Fibroblast of skin of right quadriceps (primary cell): ENCODE measurements at places on chromosomes 6 and 20.
A peak's percentile ranks its signal among the peaks of the same experiment; 100 is the strongest.

GRCh38 chr6:127117979-127118297, 533 bp upstream of the RSPO3 start:
- DNase-seq = no peak

DNA sequence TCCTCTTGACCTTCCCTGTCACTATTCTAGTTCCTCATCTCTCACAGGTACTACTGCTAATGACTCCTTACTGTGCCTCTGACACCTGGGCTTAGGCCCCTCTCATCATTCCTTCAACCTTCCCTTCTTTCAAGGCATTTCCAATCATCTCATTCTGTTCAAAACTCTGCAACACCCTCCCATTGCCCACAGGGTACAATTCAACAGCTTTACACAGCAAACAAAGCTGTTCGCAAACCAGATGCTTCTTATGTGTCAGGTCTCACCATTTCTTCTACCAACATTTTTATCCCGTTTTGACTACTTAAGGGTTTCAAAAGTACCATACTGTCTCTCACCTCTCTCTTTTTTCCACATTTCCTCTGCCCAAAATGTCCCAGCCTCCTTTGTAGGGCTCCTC, 84.4 kb upstream of the ID4 start:
- no peak for DNase-seq

DNA sequence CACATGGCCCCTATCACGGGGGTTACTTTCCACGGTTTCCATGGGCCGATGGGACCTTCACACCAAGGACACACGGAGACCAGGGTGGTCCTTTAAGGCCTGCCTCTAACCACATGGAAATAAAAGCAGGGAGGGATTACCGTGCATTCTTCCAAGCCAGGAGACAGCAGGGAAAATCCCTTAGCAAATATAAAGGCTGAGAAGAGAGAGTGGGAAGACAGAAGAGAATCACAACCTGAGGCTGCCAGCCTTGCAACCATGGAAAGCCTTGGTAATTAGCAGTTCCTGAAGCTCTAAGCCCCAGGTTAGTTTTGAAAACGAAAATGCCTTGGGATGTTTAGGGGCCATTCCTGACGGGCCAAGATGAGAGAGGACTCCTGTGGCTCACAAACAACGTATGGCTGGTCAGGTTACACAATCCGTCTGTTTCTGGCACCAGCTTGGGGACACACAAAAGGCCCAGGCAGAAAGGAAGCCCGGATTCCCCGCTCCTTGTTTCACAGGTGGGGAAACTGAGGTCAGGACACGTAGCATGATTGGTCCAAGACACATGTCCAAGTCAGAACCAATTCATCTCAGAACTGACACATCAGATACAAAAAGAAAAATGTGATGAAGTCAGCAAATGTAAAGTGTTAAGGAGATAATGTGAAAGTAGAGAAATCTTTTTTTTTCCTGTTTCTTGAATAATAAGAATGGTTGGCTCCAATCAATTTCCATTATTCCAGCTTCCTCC, 2.8 kb downstream of the PREX1 start:
- no peak for DNase-seq

GRCh38 chr6:161890832-161891297, 617.0 kb upstream of the AGPAT4 start:
- no peak for DNase-seq

DNA sequence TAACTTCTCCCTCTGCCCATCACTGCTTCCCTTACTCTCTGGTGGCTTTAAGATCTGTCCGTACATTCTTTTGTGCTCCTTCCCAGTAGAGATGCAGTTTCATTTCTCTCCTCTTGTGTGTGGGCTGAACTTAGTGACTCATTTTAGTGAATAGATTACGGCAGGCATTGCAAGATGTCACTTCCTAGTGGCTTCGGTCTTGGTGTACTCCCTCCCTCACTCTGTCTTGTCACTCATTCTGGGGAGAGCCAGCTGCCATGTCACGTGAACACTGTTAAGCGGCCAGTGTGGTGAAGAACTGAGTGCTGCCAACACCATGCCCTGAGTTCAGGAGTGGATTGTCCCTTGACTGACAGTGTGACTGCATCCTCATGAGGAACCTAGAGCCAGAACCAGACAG, 115.9 kb downstream of the OTOR start:
- DNase-seq = peak; percentile 29

GRCh38 chr6:115891111-115891669, 169.5 kb downstream of the FRK start:
- DNase-seq = peak; percentile 79

DNA sequence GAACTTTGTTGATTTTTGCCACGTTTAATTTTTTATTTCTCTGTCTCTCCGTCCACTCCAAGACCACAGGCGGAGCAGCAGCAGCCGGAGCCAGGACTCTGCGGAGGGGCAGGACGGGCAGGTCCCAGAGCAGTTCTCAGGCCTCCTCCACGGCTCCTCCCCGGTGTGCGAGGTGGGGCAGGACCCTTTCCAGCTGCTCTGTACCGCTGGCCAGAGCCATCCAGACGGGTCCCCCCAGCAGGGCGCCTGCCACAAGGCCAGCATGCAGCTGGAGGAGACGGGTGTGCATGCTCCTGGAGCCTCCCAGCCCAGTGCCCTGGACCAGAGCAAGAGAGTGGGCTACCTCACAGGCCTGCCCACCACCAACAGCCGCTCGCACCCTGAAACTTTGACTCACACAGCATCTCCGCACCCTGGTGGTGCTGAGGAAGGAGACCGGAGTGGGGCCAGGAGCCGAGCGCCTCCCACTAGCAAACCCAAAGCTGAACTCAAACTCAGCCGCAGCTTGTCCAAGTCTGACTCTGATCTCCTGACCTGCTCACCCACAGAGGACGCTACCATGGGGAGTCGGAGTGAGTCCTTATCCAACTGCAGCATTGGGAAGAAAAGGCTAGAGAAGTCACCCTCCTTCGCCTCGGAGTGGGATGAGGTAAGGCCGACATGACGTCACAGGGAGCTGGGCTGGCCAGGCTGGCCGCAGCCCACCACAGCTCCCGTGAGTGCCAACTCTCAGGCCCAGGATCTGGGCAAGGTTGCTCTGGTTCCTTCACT, 123.5 kb downstream of the TCP11 start:
- DNase-seq = no peak

DNA sequence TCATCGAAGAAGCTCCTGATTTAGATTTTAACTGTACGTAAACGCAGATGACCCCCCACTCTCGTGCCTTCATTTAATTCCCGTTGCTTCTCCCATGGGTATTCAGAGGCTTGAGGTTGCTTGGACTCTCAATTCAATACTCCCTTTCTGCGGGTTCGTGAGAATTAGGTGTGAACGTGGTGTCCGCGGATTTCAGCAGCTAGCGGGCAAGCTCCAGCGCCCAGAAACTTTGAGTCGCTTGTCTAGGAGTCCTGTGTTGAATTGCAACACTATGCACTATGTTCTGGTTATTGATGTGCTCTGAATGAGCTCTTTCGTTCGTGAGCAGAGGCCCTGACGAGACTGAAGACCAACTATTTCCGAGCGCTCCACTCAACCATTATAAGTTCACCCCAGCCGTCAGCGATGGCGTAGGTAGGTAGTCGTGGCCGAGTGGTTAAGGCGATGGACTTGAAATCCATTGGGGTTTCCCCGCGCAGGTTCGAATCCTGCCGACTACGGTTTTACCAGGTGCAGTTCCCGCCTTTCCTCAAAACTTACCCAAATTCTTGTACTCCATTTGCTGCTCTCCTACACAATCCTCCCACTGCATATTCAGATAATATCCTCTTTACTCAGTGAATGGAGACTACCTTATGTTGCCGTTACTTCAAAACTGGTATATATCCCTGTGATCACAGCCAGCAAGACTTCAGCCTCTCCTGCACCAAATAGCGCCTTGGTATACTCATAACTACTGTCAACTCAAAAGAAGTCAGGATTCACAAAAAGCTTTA, 72.6 kb upstream of the ZNF184 start:
- peak; percentile 76 for DNase-seq
